Vagina (tissue), 2 donors: ENCODE measurements at places on chromosomes 6 and 20.

DNA sequence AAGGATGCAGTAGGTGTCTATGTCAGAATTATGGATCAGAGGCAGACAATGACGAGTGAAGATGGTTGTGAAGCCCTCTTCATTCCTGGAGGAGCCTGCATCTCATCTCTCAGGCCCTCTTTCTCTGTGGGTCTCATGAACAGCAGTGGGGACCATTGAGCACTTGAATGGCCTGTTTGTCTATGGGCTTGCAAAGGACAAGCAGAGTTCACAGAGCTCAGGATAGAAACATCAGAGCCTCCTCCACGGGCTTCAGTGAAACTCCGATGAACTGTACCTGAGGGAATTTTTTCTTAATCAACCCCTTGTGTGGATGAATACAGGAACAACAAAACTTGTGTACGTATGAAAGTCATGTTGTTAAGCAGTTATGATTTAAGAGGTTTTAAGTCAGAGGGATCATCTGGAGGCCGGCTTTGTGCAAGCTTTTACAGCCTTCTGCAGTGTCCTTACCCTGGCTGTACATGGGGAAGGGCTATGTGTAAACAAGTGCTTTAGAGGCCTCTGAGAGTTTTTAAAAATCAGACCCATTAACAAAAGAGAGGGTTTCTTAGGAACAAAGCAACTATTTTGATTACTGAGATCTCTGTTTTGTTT lies 29.7 kb upstream of the PI16 start:
- DNase-seq = no peak

- DNase-seq = no peak
Measured at GRCh38 chr6:149846321-149846720, 17.8 kb downstream of the LRP11 start.

DNA sequence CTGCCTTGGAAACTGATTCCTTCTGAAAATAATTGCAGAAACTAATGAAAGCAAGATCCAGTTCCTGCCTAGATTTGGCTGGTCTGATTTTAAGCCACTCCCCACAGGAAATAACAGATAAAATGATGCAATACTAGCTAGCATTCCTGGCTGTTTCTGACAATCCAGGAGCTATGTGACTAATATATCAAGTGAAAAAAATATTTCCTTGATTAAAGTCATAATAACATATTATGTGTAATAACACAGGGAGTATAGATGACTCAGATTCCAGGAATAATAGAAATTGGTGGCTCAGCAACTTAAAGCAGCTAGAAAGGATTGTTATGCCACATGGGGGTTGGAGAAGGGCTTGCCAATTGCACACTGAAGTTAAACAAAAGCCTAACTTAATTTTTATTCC lies 182.7 kb upstream of the SALL4 start:
- DNase-seq = no peak

GRCh38 chr6:107647439-107647948 lies 157.6 kb downstream of the SOBP start:
- DNase-seq = peak; percentile 70

DNA sequence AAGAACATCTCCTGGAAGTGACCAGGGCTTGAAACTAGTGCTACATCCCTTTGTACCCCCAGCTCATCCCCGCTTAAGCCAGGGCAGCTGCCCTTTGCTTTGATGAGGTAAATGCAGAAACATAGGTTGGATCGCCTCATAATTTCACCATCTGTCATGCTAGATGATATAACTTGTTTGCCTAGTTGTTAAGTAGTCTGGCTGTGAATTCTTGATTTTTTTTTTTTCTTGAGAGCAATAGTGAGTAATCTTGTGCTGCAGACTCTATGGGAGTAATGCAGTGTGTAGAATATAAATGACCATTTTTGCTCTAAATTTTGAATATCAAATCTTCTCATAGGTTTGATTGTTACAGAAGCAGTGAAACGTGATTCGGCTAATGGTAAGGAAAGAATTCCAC lies 4.1 kb downstream of the TRDN start:
- DNase-seq = no peak

DNA sequence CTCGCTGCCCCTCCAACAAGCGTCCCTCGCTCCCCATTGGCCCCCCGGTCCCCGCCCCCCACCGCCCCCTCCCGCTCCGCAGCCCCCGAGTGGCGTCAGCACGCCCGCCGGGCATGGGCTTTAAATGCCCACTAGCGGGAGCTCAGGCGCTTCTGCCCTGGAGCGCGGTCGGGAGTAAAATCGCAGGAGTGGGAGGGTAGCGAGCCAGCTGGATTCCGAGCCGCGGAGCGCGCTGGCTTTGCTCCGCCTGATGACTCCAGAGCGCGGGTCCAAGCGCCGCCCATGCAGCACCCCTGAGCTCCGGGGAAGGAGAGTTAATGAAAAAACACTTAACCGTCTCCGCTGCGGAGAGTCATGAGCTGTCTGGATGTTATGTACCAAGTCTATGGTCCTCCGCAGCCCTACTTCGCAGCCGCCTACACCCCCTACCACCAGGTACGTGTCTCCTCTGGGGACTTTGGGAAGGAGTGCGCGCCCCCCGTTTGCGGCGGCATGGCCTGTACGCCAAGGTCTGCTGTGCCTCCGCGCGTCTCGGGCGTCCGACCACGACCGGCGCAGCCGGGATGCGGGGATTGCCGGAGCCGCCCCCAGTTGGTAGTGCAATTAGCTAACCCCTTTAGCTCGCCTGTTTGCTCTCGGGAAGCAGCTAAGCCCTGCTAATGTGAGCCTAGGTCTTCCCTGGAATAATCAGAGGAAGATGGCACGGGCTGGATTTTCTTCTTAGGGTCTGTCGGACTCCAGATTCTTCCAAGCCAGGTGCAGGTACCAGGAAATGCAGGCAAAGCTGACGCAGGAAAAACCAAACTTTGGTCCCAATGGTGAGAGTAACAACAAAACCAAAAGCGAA lies at the start of gene VGLL2:
Gene VGLL2 (plus strand): TSS at position 149 of the 847 bp plus-strand sequence. CDS start 206 bp downstream, at position 355.
- no peak for DNase-seq

DNA sequence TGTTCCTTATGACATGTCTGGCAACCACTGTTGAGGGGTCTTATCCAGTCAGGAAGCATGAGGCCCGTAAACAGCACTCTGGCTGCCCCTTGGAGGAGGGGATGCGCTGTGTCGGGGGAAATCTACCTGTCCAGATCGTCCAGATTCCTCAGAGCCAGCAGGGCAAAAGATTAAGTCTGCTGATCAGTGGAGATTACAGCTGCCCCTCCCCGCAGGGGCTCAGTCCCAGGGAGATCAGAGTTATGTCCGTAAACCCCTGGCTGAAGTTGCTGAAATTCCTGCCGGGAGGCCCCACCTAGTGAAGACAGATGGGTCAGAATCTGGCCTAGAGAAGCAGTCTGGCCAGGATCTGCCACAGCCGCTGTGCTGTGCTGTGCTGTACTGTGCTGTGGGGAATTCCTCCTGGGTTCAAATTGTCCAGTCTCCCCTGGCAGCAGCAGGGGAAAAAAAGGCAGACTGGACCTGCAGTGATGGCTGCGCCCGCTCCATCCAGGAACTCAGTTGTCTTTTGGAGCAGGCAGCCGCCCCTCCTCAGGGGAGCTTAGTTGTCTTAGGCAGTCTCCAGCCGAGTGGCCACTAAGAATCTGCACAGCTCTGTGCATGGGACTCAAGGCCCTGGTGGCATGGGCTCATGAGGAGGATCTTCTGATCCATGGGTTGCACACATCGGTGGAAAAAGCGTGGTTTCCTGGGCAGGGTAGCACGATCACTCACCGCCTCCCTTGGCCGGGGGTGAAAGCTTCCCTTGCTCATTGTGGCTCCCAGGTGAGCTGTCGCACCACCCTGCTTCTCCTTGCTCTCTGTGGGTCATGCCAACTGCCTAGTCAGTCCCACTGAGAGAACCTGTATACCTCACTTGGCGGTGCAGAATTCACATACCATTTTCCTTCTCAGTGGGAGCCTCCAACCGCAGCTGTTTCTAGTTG lies 1368.8 kb upstream of the ADGRB3 start:
- DNase-seq = no peak

GRCh38 chr6:44104481-44105021 lies 22.7 kb downstream of the MRPL14 start:
- DNase-seq = no peak

DNA sequence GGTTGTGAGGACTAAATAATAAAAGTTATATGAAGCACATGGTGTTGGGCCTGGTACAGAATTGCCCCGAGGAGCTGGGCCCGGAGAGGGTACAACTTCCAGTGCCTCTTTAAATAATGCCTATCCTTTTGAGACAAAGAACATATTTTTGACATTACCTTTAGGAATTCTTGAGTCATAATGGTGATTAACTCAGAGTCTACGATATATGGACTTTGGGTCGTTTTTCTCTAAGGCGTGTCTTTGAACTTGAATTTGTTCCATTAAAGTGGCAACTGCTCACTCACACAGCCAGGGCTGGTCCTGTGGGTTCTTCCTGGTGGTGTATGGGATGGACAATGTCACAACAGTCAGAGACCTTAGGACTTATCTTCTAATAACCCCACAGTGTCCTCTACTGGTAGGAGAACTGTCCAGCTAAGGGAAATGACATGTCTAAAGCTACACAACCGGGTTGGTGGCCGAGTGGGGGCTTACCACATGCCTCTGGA lies 106.5 kb downstream of the CDC5L start:
- DNase-seq = no peak

DNA sequence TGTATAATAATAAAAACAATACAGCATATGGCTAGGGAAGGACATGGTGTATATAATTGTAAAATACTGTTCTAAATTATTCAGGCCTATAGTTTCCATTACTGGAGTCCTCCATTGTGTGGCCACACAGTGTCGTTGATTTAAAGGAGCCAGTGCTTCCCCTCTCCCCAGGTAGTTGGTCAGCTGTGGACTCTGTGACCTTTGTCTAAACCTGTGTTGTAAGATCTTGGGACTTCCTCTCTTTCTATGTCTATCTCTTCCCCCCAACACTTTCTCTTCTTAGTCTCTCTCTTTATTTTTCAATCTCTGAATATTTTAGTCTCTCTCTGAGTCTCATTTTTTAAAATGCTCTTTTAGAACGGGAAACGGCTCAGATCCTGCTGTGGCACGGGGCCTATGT lies 35.6 kb downstream of the BRPF3 start:
- DNase-seq = no peak

DNA sequence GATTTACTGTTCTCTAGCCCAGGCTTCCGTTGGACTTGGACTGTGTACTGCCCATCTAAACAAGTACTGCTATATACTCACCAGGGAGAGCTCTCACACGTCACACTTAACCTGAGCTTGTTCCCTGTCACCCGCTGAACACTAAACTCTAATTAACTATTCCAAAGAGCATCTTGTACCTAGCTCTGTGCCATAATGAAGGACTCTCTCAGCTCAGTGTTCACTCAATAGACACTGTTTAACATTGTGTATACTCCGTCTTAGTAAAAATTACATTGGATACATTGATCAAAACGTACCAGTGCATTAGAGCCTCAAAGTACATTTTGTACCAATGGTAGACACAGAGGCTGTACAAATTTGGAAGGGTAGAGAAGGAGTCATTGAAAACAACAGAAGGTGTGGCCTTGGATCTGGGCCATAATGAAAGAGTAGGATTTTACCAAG lies 55.4 kb upstream of the EPHA7 start:
- DNase-seq = no peak

DNA sequence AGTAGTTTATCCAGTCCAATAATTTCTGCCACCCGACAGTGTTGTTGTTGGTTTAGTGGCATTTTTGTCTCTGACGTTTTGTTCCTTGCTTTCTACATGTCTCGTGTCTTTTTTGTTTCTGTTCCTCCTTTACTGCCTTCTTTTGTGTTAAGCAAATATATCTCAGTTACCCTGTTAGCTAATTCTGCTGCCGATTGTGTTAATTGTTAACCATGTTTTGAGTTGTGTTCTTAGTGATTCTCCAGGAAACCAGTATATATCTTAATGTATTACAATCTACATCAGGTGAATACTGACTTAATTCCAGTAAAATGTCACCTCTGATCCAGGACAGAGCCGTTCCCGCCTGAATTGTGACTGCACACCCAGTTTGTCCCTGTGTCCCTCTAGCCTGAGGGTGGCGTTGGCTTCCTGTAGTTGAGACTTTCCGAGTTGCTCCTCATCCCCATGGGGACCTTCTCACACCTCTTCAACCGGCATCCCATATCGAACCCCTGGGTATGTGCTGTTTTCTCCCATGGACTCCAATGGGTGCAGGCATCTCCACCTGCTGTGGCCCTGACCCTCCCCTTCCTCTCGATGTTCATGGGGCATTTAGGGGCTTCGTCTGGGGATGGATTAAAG lies 35.8 kb upstream of the BHLHE23 start:
- no peak for DNase-seq

GRCh38 chr6:55069132-55069781 lies 105.1 kb upstream of the HCRTR2 start:
- DNase-seq = no peak

GRCh38 chr6:38637756-38638155 lies 2.0 kb downstream of the BTBD9 start:
- DNase-seq = no peak

- no peak for DNase-seq
Measured at GRCh38 chr20:16292226-16292880, 280.9 kb downstream of the KIF16B start.

- DNase-seq = peak; percentile 44
Measured at GRCh38 chr20:19828232-19828631, 70.2 kb downstream of the RIN2 start.

DNA sequence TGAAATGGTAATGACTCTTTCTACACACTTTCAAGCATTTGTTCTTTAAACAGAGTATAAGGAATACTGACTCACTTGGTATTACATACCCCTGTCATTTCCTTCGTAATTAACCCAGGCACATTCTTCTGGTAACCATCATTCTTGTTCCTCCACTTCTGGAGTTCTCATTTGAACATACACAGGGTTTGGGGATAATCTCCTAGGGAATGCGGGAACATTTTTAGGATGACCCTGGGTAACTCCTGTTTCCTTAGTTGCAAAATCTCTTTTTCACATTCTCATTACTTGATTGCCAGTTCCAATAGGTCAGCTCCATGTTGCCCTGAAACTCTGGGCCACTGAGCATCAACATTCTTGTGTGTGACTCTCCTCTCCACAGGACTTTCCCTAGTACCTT lies 51.5 kb upstream of the E2F3 start:
- no peak for DNase-seq

- no peak for DNase-seq
Measured at GRCh38 chr6:135555550-135555949, 58.0 kb upstream of the AHI1 start.

DNA sequence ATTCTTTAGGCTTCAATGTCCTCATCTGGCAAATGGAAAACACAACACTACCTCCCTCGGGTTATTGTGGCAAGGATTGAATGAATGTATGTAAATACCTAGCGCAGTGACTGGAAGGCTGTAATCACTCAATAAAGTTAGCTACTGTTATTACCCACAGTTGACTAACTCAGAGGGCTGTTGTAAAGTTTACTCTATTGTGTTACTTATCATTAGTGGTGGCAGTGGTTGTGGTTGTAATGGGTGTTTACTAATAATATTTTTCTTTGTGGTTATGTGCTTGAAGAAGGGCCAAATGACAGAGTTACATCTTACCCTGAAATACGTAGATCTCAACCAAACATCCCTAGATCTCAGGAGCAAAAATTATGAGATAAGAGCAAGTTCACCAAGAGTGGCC lies 42.0 kb upstream of the PXDC1 start:
- DNase-seq = no peak
